Activated CD4-positive, alpha-beta memory T cell treated with anti-CD3 and anti-CD28 coated beads, Interleukin-2, amount 10 ng/mL, durations not matched to agents 7 days and 5 days (primary cell): ENCODE measurements at places on chromosomes 4 and X. TPM values are rescaled to one million over a fixed set of nuclear protein-coding genes. Genes with fewer than 3 reads are reported as not detected.

DNA sequence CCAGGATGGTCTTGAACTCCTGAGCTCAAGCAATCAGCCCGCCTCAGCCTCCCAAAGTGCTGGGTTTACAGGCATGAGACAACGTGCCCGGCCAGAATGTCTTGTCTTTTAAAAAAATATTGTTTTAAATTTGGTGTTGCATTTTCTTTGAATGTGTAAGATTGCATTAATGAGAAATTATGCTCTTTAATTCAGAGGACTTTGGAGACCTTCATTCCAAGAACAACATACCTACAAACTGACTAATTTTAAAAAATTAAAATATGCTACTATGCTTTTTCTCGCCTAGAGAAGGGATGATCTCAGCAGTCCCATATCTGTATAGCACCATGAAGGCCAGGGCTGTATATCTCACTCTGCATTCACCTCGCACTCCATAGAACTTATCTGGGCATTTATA lies 204.3 kb upstream of the SLC7A11 start:
- H3K36me3 ChIP-seq: no peaks in the 10 kb centered on the region
- H3K4me3 ChIP-seq: no peak overlapping the region
- no peaks in the 10 kb centered on the region for H3K4me1 ChIP-seq
- H3K27ac ChIP-seq: no peak overlapping the region
- H3K27me3 ChIP-seq: no peaks in the 10 kb centered on the region
- DNase-seq: no peak

Gene MAGEA9B
- total RNA-seq: not detected

Gene F11
- not detected for total RNA-seq

- no peaks in the 10 kb centered on the region for H3K36me3 ChIP-seq
- H3K4me3 ChIP-seq: no peak overlapping the region
- H3K27me3 ChIP-seq: no peaks in the 10 kb centered on the region
- H3K27ac ChIP-seq: no peak overlapping the region
- no peak for DNase-seq
Measured at GRCh38 chrX:3451571-3451970, 105.1 kb upstream of the MXRA5 start.

Gene XPNPEP2
- 1.7 TPM for total RNA-seq

DNA sequence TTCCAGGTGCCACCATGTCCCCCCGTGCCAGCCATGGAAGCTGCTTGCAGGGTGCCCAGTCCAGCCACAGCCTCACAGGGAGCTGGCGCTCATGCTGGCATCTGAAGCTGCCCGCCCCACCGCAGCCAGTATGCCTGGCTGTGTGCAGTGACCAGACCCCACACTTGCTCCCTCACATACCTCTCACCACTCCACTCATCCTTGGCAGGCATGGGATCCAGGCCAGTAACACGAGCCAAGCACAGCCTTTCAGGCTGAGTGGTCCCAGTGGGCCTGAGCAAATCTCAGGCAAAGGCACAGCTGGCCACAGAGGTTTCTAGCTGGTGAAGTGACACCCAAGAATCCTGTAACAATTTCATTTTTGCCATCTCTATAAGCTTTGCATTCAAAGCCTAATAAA lies 48.4 kb upstream of the SEC24B start:
- H3K4me1 ChIP-seq: no peaks in the 10 kb centered on the region
- peaks cover 12% of the 10 kb centered on the region for H3K27me3 ChIP-seq
- DNase-seq: no peak
- H3K27ac ChIP-seq: no peak overlapping the region
- H3K4me3 ChIP-seq: no peak overlapping the region
- no peaks in the 10 kb centered on the region for H3K36me3 ChIP-seq
